ENCODE measurements at places on chromosomes 2 and 18.

GRCh38 chr2:208945719-208946256 is 478.1 kb upstream of the MAP2 start:
- DNase-seq = no peak

DNA sequence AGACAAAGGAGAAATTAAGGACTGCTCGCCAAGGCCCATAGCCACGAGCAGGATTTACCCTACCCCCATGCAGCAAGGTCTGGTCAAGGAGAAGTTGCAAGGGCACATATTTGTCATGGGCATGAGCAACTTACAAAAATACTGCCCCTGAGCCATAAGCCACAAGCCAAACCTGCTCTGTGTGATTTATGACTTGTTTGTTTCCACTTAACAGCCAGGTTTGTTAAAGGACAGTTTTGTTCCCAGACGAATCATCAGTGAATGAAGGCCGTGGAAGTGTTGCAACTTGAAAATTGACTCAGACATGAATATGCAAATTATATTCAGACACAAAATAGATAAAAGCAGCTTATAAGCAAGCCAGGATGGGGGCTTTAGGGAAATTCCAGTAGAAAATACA is 31.3 kb upstream of the EVA1A start:
- DNase-seq = no peak

DNA sequence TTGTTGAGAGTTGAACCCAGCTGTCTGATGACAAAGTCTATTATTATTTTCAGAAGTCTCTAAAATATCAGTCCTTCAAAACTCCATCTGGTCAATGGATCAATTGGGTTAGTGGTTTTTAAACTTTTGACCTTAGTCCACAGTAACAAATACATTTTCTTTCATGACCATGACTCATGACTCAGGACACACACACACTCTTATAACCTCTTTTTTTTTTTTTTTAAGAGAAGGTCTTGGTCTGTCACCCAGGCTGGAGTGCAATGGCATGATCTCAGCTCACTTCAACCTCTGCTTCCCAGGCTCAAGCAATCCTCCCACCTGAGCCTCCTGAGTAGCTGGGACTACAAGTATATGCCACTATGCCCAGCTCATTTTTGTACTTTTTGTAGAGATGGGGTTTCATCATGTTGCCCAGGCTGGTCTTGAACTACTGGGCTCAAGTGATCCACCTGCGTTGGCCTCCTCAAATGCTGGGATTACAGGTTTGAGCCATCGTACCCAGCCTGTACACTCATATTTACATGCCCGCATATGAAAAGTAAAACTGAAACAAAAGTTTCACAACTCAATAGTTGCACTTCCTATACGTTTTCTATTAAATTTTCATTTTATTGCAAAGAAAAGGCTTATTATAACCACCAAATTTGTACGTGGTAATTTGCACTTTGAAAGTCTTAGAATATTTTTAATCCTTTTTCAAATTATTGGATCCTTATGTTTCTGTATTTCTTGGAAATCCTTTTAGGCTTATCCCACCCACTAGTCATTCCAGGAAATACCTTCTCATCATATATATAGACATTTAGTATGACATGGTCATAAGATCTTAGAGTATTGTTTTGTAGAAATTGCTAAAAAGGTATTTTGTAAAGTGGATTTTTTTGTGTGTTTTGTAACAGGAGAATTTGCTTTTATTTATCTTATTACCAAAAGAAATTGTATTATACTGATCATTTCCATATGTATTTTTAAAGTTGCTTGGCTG is 199.0 kb downstream of the LPIN1 start:
- DNase-seq = no peak

- DNase-seq = no peak
Measured at GRCh38 chr2:6855860-6856547, 9.7 kb downstream of the CMPK2 start.

DNA sequence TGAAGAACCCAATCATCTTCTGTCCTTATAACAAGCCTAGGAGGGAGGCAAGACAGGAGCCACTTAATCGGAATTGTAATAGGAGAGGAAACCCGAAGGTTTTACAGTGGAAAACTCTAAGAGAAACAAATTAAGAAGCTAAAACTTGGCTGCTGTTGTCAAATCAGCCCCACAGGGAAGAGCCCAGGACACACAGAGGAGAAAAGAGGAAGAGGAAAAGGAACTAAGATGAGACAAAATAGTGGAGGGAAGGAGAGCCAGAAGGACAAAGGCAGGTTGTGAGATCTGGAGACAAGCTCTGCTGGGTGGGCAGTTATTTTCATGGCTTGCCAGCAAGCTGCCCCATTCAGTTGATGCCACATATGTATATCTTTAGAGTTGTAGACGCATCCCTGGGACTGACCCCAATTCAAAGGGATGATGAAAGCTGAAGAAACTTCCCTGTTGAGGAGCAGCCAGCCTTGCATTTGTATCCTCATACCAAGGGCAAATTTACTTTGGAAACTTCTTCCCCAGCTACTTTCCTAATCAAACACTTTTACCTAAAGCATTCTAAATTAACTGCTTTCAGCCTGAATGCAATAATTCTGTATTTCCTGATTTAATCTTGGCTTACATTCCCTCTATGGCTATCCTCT is 499.8 kb upstream of the MEIS1 start:
- DNase-seq = no peak

DNA sequence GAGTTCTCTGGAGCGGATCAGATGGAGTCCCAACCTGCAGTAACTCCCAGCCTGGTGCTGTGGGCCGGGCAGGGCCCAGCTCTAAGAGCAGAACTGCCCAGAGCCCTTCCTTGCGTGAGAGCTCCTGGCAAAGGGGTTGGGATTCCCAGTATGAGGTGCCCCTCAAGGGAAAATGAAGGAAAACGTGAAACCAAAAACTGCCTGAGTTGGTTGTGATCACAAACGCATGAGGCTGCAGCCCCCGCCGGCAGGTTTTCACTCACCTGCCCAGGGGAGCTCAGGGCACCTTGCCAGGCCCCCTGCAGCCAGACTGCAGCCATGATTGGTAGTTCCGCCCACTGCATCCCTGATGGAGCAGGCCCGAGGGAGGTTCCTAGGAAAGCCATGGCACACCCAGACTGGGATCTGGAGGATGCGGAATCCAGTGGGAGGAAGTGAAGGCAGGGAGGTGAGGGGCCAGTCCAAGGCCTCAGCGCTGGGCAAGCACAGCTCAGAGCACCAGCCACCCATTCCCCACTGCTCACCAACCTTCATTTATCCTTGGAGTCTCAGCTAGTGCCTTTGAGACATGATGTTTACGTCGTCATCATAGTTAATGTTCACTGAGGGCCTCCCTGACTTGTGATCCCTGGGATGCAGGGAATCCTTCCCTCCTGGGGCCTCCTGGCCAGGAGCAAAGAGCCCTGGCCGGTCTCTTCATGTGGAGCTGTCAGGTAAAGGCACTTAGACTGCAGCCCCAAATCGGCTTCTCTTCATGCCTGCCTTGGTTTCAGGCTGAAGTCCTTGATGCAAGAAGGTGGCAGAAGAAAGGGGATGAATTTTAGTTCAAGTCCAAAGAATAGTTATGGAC is 103.2 kb downstream of the INHBB start:
- DNase-seq = no peak

- no peak for DNase-seq
Measured at GRCh38 chr2:71148506-71149063, 18.2 kb downstream of the MPHOSPH10 start.

DNA sequence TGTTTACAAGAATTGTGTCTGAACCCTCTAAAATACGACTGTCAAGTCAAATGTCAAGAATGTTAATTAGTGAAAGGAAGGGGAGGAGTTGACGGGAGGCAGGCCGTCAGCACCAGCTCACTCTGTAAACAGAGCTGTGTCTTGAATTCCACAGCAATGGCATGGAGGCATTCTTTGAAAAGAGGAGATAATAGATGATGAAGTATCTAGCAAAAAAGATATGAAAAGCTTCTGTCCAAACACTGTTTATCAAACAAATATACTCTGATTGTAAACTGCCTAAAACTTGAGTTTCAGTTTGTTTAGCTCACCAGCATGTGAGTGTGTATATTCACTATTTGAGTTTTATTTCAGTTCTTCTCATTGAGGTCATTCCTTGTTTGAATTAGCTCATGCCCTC is 94.7 kb upstream of the CDC42EP3 start:
- DNase-seq = no peak

DNA sequence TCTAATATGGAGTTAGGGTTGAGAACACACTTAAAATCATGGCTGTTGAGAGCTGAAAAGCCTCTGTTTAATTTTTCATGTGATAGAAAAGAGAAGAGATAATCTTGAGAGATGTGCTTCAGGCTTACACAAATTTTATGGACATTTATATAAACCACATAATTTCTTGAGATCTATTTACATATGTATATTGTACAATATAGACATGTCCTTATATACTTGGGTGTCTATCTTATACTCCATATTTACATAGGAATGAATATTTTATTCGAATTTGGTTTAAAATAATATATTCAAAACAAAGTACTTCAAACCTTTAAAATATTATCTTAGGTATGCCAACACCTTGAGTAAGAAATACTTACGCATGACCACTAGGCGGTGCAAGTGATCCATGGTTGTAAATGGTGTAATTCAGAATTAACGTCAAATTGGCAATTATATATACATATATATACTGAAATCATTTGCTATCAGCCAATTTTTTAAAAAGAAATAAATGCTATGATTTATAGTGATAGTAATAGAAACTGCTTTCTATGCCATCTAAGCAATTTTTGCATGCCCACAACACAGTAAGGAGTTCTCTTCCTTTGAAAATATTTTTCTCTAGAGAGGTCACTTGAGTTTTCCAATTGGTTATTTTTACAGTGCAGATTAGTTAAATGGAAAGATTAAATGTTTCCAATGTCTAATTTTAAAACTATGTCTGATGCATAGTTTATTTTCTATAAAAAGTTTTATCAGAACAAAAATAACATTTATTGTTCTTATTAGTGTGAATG is 37.6 kb upstream of the SPAG16 start:
- peak; percentile 25 for DNase-seq

DNA sequence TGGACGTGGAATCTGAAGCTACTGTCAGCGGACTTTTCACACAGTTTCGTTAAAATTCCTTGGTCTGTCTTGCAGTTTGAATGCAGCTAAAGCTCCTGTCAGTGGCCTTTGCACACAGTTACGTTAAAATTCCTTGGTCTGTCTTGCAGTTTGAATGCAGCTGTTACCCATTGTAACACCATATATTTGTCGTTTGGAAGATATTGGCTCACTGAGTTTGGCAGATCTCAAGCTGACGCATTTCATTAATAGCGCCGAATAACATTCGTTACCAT is 1.0 kb downstream of the LIMS1 start:
- no peak for DNase-seq

DNA sequence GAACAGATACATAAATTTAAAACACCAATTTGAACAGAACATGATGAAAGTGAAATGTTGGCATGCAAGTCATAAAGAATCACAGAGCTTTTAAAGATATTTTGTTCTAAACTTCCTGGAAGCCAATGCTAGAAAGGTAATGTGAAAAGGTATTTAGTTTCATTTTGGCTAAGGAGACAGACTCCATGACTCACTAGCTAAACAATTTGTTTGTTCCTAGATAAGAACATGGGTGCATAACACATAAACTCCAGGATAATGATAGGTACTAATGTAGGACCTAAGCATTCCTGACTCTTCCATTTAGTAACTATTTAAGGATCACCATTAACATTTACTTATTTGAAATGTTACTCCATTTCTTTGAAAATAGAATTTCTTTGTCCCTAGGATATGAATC is 292.5 kb upstream of the CNTNAP5 start:
- DNase-seq = no peak

GRCh38 chr2:184579226-184579625 is 19.1 kb upstream of the ZNF804A start:
- no peak for DNase-seq

DNA sequence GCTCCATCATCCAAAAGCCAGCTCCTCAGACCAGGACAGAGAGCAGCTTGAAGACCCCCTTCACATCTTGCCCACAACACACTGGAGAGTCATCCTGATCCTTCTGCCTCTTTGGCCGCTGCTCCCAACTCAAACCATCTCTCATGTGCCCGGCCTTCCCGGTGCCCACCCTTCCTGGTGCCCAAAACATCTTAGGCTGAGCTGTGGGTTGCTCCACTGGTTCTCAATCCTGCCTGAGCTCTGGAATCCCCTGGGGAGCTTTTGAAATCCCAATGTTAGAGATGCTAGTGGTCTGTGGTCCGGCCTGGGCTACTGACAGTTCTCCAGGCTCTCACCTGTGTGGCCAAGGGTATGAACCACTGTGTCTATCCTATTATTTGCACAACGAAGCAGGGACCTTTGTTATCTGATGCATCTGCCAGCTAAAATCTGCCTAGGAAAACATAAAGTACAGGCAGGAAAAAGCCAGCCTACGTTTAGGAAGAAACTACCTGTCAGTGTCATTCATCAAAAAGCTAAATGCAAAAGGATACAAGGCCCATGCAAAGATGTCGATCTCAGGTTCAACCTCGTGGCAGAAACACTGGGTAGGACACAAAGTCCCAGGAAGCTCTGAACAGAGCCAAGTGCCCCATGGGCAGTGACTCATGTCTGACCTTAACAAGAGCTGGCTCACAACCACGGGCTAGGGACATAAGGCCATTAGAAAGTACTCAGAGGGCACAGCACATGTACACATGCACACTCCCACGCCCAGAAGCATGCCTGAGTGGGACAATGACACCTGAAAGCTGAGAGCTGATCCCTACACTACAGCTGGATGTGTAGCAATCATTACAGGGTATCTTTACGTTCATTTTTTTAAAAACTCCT is 30.8 kb downstream of the TBC1D8 start:
- no peak for DNase-seq

DNA sequence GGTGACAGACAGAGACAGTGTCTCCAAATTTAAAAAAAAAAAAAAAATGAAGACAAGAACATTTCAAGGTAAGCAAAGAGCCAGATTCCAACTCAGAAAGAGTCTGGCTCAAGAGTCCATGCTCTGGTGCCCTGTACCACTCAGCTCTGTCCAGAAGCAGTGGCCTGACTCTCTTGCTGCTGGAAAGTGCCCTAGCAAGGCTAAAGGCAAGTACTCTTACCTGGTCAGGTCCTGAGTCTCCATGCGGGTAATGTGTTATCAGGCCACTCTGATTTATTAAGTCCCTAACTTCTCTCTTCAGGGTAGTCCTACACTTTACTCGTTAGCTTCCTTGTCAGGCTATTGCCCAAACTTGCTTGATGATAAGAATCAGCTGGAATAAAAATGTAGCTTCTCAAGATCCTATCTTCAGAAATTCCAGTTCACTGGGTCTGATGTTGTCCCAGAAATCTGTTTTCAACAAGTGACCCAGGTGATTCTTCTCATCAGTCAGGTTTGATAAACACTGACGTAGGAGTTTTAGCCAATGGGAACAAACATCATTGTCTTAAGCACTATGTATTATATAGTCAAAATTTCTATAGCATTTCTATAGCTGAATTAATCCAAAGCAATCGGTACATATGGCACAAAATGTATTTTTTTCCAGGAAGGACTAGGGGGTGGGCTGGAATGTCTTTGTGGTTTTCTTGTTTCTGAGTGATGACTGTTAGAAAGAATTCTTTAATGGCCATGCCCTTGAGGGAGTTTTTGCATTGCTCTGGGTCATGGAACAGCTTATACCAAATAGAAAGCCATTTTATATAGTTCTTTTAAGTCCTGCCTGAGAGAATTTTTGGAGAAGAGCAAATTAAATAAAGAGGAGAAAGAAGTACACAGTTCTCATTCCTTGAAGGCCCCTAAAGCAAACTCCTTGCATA is 139.9 kb upstream of the DNMT3A start:
- no peak for DNase-seq

GRCh38 chr18:12751503-12751884 is 48.7 kb downstream of the PSMG2 start:
- no peak for DNase-seq

- DNase-seq = no peak
Measured at GRCh38 chr2:180554330-180554729, 426.1 kb upstream of the UBE2E3 start.

- no peak for DNase-seq
Measured at GRCh38 chr2:182717416-182717815, 1.4 kb downstream of the DNAJC10 start.

Data from D341Med (cell line).